ENCODE measurements at places on chromosomes 1 and 21.

GRCh38 chr1:43537423-43538142 lies 6.9 kb downstream of the PTPRF start:
- DNase-seq = no peak

- no peak for DNase-seq
Measured at GRCh38 chr1:207892764-207893163, 18.2 kb downstream of the CD34 start.

DNA sequence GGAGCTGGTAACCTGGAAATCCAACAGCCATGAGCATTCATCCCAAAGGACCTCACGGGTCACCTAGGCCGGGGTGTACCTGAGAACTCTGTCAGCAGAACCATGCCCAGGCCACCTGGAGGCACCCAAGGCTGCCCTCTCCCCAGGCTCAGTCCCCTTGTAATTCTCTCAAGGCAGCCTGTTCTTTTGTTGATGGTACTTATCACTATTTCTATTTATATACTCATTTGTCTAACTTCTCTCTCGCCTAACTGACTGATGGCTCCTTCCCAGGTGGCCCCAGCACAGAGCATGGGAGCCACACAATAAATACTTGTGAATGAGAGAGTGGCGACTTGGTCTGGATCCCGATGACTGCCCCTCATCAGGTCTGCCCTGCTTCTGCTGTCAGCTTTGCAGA lies 16.7 kb downstream of the CASP9 start:
- DNase-seq = no peak

DNA sequence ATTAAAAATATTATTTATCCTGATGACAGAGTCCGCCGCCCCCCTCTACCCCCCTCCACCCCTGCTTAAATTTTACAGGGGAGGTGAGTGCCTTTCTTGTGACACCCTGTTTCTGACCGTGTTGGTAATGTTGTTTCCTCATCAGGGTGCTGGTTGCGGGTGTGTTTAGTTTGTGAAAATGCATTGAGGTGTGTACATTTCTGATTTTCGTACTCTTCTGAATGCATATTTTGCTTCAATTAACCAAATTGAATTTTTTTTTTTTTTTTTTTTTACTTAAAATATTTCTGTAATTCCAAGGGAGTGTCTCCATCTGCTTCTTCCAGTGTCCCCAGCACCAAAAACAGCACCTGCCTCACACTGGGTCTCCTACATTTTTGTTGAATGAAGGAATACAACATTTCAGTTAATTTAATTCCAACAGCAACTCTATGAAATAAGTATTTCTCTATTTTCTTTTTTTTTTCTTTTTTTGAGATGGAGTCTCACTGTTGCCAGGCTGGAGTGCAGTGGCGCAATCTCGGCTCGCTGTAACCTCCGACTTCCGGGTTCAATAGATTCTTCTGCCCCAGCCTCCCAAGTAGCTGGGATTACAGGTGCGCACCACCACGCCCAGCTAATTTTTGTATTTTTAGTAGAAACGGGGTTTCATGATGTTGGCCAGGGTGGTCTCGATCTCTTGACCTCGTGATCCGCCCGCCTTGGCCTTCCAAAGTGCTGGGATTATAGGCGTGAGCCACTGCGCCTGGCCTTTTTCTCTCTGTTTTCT lies 5.6 kb upstream of the SLC2A1 start:
- no peak for DNase-seq

GRCh38 chr1:219304227-219305226 lies 130.8 kb downstream of the LYPLAL1 start:
- no peak for DNase-seq

GRCh38 chr1:226708342-226708780 lies 30.7 kb downstream of the ITPKB start:
- peak; percentile 55 for DNase-seq

DNA sequence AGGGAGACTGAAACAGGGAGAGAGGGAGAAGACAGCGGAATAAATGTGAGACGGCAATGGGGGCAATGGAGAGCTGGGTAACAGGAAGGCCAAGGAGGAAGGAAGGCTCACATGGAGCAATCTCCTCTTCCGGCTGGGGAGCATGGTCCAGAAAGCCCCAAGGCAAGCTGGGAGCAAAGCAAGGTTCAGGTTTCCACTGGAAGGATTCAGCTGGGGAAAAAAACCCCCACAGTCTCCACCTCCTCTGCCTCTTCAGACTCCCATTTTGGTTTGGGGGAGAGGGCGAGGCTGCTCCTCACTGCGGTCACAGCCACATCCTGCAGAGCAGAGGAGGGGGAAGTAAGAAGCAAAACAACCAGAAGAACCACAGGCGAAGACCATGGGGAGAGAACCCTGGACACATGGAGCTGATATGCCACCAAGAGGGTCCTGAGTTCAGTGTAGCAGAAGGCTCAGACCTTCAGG lies 650 bp downstream of the TNFAIP8L2 start:
- peak; percentile 75 for DNase-seq

DNA sequence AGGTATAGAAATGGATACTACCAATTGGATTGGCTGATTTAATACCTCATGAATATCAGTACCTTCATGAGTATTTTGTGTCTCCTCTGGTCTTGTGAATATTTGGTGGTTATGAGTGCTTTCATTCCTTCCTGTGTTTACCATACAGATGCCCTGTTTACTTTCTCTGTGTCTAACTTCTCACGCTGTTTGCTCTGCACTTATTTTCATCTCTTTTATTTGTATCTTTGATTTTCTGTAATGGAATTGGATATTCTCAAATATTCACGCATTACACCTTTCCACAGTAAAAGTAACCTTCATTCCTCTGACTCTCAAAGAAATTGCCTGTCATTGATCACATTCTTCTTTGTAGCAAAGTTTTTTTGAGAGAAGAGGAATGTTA lies 16.8 kb downstream of the CNST start:
- DNase-seq = no peak

DNA sequence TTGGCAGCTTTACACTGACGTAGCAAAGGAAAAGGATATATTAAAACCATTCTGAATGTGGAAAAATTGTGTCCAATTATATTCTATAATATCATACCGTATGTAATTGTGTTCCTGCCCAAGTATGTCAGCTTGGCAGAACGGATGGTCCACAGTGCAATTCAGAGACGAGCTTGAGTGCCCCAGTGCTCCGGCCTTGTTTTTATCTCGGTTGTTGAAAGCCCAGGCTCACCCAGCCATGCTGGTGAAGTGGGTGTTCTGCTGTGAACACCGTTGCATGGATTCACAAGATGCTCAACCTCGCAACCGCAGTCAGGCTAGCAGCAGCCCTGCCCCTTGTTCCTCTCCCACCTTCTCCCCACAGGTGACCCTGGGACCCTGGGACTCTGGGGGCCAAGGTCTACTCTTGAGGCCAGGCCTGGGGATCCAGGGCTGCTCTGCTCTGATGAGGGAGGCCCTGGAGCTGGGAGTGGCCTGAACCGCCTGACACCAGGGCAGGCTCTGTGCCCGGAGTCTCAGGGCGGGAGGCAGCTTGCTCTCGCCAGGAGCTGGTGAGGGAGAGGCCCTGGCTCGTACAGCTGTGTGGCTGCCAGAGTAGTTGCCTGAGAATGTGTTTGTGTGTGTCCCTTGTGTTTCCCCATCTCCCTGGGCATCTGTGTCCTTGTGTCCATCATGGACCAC lies 11.2 kb downstream of the PTPRF start:
- DNase-seq = no peak

GRCh38 chr21:43740497-43741156 lies 21.7 kb downstream of the PDXK start:
- no peak for DNase-seq

GRCh38 chr1:111204201-111204982 lies 3.9 kb upstream of the DENND2D start:
- peak; percentile 84 for DNase-seq

GRCh38 chr1:93746021-93746812 lies 64.6 kb upstream of the BCAR3 start:
- no peak for DNase-seq

DNA sequence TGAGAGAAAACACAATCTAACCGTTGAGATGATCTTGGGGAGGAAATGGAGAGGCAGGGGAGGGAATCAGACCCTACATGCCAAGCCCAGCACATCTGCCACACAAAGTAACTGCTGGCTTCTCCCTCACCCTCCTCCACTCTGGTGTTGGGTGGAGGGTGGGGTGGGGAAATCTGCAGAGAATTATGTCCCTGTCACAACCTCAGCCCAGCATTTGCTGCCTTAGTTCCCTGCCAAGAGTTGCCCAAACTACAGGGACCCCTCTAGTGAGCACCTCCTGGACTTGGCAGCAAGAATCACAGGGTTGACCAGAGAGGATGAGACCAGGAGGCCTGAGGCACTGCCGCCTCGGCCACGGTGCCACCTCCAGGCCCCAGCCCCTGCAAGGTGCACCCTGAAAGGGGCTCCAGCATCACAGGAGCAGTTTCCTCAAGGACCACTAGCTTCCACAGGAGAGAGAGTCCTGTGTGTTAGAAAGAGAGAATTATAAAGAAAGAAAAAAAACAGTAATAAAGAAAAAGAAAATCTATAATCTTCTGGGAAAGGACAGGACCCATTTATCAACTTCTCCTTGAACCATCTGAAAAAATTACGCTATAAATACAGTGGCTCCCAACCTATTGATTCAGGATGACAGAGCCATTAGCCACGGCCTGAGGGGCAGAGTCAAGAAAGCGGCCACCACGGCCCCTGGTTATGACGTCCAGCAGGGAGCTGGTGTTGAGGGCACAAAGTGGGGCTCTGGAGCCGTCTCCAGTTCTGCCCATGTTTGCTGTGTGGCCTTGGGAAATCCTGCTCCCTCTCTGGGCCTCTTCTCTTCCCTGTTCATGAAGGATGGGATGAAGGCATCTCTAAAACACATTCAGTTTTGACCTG lies 451.7 kb downstream of the MATN1 start:
- DNase-seq = no peak

- DNase-seq = no peak
Measured at GRCh38 chr1:235820061-235820460, 46.6 kb downstream of the LYST start.

- DNase-seq = no peak
Measured at GRCh38 chr1:18249631-18250030, 142.0 kb downstream of the IGSF21 start.

- DNase-seq = no peak
Measured at GRCh38 chr1:210571356-210572284, 242.9 kb downstream of the HHAT start.

DNA sequence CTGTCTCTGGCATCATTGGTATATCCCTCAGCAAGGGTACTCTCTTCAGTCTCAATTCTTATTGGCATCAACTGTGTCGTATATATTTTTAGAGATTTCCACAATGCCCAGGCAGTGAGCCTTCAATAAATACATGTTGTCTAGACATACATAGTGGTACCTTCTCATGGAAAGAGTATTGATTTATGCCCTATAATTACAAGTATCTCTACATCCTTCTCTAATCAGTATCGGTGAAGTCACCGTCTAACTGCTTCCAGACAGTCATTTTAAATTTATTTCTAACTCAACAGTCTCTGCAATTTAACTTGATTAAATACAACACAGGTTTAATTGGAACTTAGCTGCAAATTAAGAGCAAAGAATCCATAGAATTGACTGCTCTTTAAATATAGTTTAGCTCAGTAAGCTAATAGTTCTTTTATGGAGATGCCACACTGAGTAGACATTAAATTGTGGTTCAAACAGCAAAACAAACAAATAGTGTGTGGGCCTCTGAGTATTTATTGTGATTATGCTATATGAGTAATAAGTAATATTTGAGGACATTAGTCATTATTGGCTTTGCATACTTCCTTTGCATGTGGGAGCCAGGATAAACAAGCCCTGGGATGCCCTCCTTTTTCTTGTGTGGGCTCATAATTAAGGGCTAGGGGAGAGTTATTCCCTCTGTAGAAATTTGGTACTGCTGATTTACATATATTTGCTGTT lies 126.9 kb upstream of the DUSP10 start:
- no peak for DNase-seq
